Stimulated activated CD4-positive, alpha-beta T cell treated with anti-CD3 and anti-CD28 coated beads, Interleukin-4, amount 100 ng/mL, for 4 hours (primary cell): ENCODE measurements at places on chromosomes 2 and 18.

- no peak for DNase-seq
Measured at GRCh38 chr2:9675415-9676351, 44.9 kb upstream of the YWHAQ start.

GRCh38 chr2:237201461-237202287 lies 116.0 kb downstream of the COPS8 start:
- DNase-seq = no peak

GRCh38 chr2:127140538-127140937 lies 33.6 kb upstream of the BIN1 start:
- DNase-seq = no peak

DNA sequence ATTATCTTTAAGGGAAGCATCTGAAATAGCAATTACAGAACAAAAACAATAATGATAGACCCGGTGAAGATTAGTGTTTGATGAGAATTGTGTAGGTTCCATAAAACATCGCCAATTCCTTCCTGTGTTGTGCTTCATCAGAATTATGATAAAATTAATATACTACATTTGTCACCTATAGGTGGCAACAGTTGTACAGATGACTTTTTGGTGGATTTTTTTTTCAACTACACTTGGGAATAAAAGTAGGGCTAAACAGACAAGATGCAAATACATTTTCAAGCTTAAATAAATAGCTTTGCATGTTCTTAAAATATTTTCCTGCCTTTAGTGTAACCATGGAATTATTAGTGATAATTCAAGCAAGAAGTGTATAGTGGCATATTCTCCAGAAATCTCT lies 7.0 kb upstream of the LYPD1 start:
- DNase-seq = no peak

DNA sequence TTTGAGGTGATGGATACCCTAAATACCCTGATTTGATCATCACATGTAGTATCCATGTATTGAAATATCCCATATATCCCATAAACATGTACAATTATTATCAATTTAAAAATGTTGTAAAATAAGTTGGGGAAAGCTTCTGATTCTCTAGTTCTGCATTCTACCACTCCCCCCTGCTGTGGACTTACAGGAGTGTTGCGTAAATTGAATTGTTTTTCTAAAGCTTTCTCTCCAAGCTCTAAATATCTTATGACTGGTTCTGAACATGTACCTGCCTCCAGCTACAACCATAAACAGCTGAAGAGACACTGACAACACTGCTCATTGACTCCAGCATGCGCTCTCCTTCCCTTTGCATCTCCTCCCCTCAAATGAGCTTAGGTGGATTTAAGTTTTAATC lies 145.2 kb downstream of the MGAT5 start:
- no peak for DNase-seq

DNA sequence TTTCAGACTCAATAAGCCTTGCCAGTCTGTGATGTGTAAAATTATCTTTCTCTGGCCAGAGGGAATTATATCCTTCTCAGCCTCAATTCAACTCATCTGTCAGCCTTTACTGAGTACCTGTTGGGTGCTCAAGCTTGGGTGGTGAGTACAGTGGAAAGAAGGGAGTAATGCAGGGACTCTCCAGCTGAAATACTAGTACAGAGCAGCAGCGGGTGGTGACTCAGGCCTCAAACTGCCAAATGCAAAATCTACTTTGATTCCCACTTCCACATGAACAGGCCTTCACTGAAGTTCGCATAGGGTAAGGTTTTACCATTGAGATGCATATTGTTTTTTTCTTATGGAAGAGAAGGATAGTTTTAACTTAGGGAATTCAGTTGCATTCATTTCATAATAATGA lies 326.8 kb downstream of the LRRTM1 start:
- DNase-seq = no peak

- no peak for DNase-seq
Measured at GRCh38 chr18:39191931-39192330, 1626.3 kb upstream of the CELF4 start.

GRCh38 chr2:60149176-60149575 lies 404.3 kb downstream of the BCL11A start:
- no peak for DNase-seq

- no peak for DNase-seq
Measured at GRCh38 chr2:138059487-138060300, 95.4 kb downstream of the HNMT start.

GRCh38 chr2:111932841-111933291 lies 34.5 kb downstream of the MERTK start:
- DNase-seq = no peak

DNA sequence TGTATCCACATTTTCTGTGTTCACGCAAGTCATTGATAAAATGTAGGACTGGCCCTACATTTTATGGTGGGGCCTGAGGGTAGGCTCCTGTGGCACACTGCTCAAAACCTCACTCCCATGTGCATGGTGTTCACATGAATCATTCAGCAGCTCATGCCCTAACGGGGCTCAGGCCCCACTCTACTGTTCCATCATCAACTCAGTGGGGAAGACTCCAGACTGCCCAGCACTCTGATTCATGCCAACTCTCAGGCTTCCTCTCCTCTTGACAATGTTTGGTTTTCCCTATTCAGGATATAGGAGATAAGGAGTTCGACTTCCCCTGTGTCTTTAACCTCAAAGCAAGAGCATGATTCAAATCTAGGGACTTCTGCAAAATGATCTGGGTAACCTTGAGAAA lies 92.0 kb upstream of the BOD1L2 start:
- DNase-seq = no peak

GRCh38 chr18:50099725-50100407 lies 95.1 kb downstream of the MYO5B start:
- no peak for DNase-seq

DNA sequence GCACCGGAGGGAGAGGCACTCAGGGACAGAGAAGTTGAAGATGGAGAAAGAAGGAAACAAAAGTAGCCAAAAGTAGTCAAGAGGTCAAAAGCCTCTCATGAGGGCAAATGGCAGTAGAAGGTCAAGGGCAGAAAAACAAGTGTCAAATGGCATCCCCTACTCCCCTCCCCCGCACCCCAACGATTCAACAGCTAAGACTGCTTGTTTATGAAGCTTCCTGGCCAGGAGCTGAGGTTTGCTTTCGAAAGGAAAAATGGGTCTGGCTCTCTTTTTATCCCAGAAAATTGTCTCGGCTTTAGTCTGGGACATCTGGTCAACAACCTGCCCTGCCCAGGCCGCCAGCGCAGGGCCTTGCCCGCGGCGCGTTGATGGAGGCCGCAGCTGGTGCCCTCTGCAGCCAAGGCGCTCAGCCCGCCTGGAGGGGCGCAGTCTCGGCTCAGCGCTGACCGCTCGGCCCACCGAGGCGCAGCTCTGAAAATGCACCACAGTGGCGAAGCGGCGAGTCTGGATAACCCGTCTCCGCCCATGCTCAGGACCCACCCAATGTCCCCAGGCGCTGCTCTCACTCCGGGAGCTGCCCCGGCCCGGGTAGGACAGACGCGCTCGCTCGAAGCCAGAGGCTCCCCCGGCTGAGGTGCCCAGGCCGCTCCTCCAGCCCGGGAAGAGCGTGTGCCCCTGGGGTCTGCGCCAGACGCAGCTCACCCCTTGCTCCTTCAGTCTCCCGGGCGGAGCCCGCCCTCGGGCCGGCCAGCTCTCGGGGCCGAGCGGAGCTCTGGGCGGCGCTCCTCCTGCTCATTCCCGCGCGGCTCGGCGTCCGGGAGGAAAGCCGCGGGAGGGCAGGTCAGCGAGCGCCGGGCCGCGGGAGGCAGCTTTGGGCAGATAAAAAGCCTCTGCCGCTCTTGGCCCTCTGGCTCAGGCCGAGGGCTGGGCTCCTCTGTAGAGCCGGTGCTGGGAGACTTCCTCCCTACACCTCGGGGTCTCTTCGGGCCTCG lies 1.8 kb upstream of the TBR1 start:
- DNase-seq = no peak

- DNase-seq = no peak
Measured at GRCh38 chr2:33108483-33109443, 162.0 kb downstream of the LTBP1 start.

DNA sequence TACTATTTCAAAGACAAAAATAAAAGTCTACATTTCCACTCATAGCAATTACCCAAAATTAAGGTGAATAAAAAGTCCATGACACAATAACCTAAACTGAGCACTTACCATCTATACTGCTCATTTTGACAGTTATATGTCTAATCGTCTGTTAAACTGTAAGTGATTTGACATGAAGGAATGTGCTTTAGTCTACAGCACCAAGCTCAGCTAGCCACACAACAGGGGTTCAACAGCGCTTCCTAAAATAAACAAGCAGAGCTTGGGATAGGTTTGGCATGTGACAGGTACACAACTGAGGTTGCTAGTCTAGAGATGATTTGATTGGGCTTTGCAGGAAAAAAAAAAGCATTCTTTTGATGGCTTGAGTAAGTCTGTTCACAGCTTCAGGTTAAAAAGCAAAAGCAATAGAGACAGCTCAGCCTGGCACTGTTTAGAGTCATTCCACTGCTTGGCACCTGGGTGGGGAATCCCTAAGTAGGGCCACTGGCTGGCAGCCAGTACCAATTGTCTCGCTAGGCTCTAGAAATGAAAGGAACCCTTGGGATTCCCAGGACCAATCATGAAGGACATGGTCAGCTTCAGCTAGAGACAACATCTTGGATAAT lies 78.6 kb downstream of the BARD1 start:
- DNase-seq = no peak

DNA sequence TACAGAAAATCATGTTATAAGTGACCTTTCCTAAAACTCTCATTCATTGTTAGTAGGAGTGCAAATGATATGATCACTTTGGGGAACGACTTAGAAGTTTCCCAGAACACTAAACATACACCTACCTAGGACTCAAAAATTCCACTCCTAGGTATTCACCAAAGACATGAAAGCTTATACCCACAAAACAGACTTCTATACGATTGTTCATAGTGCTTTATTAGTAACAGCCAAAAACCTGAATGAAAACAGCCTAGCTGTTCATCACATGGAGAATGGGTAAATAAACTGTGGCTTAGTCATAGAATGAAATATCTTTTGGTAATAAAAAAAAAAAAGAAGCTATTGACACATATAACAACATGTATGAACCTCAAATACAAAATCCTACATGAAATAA lies 8.8 kb downstream of the NOL10 start:
- DNase-seq = no peak

GRCh38 chr2:106185475-106186184 lies 8.5 kb downstream of the UXS1 start:
- DNase-seq = no peak

- DNase-seq = no peak
Measured at GRCh38 chr2:240789051-240789453, 31.0 kb downstream of the KIF1A start.

- no peak for DNase-seq
Measured at GRCh38 chr18:53864770-53865169, 359.7 kb downstream of the MBD2 start.

- no peak for DNase-seq
Measured at GRCh38 chr2:119638685-119639554, 40.1 kb upstream of the TMEM177 start.

DNA sequence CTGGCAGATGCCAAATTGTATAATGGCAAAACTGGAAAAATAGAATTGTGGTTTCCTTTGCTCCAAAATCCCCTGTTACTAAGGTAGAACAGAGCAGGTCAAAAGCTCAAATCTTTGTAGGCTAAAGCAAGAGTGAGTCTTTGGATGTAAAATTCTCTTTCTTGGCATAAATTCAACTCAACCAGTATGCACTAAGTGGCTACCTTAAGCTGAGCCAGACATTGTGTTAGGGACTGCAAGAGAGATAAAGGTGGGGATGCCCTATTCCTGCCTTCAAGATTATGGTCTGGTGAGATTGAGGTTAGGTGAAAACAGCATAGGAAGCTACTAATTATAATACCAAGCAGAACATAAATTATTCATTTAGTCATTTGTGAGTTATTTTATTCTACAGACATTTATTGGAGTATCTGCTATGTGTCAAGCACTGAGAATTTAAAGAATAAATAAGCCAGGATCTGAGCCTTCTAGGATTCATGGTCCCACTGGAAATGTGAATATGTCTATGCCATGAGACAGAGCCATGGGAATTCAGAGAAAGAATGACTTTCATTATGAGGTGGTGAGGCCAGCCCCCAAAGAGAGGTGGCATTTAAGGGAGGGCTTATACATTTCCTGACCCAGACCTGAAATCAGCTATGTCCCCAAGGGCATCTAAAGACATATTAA lies 198.0 kb upstream of the NCKAP5 start:
- no peak for DNase-seq
